Activated CD4-positive, alpha-beta memory T cell treated with anti-CD3 and anti-CD28 coated beads for 36 hours (primary cell): ENCODE measurements at places on chromosomes 13 and 19.

DNA sequence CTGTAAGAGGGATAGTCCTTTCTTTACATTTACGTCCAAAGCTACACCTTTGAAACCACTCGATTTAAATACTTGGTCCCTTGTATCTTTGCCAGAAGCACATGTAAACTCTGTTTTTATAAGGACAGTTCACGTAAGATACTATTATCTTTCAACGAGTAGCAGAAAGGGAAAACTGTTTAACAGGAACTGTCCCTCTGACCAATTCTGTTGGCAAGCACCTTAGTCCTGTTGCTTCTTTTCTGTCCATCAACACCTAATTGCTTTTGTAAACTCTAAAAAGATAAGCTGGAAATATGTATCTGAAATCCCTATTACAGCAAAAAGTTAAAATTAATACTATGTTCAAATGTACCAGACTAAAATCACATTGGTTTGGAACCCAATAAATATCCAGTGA lies 37.4 kb downstream of the PCDH9 start:
- H3K27ac ChIP-seq: no peak overlapping the region
- no peaks in the 10 kb centered on the region for H3K4me1 ChIP-seq
- no peaks in the 10 kb centered on the region for H3K36me3 ChIP-seq

- peaks cover 28% of the 10 kb centered on the region for H3K27me3 ChIP-seq
- no peaks in the 10 kb centered on the region for H3K36me3 ChIP-seq
- H3K4me1 ChIP-seq: no peaks in the 10 kb centered on the region
- H3K4me3 ChIP-seq: no peak overlapping the region
- DNase-seq: no peak
Measured at GRCh38 chr19:3266792-3267514, 42.5 kb downstream of the CELF5 start.

GRCh38 chr19:4730740-4731171 lies 7.1 kb upstream of the DPP9 start:
- peaks cover 4% of the 10 kb centered on the region for H3K27me3 ChIP-seq
- no peaks in the 10 kb centered on the region for H3K36me3 ChIP-seq
- DNase-seq: peak; percentile 78
- H3K27ac ChIP-seq: no peak overlapping the region
- no peak overlapping the region for H3K4me3 ChIP-seq

GRCh38 chr19:12156223-12157058 lies at the start of gene ZNF625:
ZNF625 (minus strand) TSS chr19:12156734; CDS start chr19:12156558, 176 bp downstream.
- H3K27me3 ChIP-seq: peaks cover 3% of the 10 kb centered on the region
- DNase-seq: peak; percentile 68
- no peak within 1 kb of the TSS for H3K27ac ChIP-seq
- H3K4me1 ChIP-seq: peaks cover 4% of the 10 kb centered on the region
- no peaks in the 10 kb centered on the region for H3K36me3 ChIP-seq
- H3K4me3 ChIP-seq: peak within 1 kb of the TSS; percentile 80

DNA sequence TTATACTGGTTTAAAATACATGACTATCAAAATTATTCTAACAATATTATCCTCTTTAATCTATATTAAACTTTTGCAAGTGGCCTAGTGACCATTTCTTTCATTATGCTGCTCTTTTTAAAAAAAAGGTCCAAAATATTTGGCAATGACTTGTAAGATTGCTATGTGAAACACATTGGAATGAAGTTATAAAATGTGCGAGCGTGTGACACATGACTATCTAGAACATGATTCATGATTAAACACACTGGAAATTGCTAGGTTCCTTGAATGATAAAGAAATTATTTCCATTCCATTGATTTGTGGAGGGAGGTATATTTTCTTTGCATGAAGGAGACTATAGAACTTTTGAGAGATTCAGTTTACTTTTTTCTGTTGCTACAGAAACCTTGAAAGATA lies 739.1 kb downstream of the DIAPH3 start:
- no peaks in the 10 kb centered on the region for H3K4me1 ChIP-seq
- no peaks in the 10 kb centered on the region for H3K36me3 ChIP-seq
- no peak overlapping the region for H3K4me3 ChIP-seq
- H3K27me3 ChIP-seq: no peaks in the 10 kb centered on the region

DNA sequence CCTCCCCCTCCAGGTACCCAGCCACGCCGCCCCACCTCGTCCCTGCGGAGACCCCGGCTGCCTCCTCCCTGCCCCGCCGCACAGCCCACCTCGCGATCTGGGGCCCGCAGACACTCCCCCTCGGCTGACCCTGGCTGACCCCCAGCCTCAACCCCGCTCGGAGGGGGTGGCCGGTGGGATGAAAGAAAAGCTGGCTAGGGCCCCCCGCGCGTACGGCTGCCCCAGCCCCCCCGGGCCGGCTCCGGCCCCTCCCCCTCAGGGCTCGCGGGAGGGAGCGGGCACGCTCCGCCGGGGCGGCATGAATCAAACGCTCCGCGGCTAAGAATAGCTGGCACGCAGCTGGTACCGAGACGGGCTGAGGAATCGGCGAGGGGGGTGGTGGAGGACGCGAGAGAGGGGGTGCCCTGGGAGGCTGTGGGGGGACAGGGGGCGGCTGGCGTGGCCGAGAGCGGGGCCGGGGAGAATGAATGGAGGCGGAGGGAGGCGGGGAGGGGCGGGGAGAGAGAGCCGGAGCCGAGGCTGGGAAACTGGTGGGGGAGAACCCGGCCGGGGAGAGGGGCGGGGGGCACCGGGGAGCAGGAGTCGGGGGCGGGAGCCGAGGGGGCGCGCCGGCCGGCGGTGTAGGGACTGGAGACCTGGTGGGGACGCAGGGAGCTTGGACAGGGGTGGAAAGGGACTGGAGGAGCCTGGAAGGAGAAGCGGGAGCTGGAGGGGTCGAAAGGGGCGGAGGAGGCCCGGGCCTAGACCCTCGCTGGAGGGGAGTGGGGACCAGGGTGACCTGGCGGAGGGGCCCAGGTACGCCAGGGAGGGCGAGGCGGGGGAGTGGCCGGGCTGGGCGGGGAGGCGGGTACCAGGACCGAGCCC lies 1.1 kb downstream of the SHANK1 start:
- H3K27ac ChIP-seq: no peak overlapping the region
- peaks cover 49% of the 10 kb centered on the region for H3K27me3 ChIP-seq
- no peaks in the 10 kb centered on the region for H3K4me1 ChIP-seq
- H3K36me3 ChIP-seq: no peaks in the 10 kb centered on the region
- no peak overlapping the region for H3K4me3 ChIP-seq

GRCh38 chr13:111129465-111130115 lies 14.5 kb downstream of the ARHGEF7 start:
- DNase-seq: no peak
- no peaks in the 10 kb centered on the region for H3K4me1 ChIP-seq
- no peak overlapping the region for H3K4me3 ChIP-seq

DNA sequence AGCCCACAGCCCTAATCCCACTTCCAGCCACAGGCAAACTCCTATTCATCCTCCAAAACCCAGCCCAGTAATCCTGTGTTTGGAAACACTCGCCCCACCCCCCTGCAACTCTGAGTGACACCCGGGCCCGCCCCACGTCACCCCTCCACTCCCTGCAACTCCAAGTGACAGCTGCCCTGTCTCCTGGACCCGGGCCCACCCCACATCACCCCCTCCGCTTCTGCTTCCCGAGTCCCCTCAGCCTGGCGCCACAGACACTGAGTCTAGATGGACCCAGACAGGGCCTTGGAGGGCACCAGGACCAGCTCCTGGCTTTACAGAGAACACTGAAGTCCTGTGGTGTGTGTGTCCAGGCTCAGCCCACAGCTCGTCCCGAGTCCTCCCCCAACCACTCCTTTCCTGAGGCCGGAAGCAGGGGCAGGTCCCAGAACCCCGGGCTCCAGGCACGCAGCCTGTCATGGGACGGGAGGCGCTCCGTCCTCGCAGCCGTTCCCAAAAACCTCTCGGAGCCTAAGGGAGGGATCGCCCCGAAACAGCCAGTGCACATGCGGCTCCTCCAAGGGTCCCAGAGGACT lies 7.7 kb downstream of the REXO1 start:
- peaks cover 40% of the 10 kb centered on the region for H3K4me1 ChIP-seq
- no peaks in the 10 kb centered on the region for H3K27me3 ChIP-seq
- no peak for DNase-seq
- no peak overlapping the region for H3K27ac ChIP-seq

DNA sequence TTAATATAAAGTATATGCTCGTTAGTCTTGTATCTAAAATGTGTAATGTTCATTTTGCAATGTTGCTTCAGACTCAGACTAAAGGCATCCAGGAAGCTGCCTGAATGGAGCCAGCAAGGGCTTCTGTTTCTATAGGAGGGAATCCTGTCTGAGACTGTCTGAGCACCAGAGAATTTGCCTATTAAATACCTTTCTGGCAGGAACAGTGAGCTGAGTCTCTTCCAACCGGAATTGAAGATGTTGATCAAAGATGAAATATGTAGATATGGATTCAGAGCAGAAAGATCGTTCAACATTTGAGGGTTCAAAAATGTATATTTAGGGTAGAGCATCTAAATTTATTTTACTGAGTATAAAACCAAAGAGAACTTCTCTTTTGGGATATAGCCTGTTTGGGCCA lies 20.9 kb downstream of the MYO16 start:
- H3K27ac ChIP-seq: no peak overlapping the region
- H3K4me3 ChIP-seq: no peak overlapping the region
- H3K36me3 ChIP-seq: peaks cover 12% of the 10 kb centered on the region
- no peaks in the 10 kb centered on the region for H3K4me1 ChIP-seq

GRCh38 chr19:48745208-48745995 lies 1.3 kb downstream of the IZUMO1 start:
- no peak overlapping the region for H3K27ac ChIP-seq
- peak; percentile 63 for DNase-seq
- H3K27me3 ChIP-seq: peaks cover 15% of the 10 kb centered on the region
- H3K4me1 ChIP-seq: peaks cover 12% of the 10 kb centered on the region
- H3K36me3 ChIP-seq: no peaks in the 10 kb centered on the region
- H3K4me3 ChIP-seq: no peak overlapping the region

- H3K27me3 ChIP-seq: peaks cover 2% of the 10 kb centered on the region
- H3K27ac ChIP-seq: peak within 1 kb of the TSS; percentile 54
- H3K4me1 ChIP-seq: peaks cover 10% of the 10 kb centered on the region
- DNase-seq: peak; percentile 86
- H3K4me3 ChIP-seq: peak within 1 kb of the TSS; percentile 81
- H3K36me3 ChIP-seq: peaks cover 7% of the 10 kb centered on the region
Measured at GRCh38 chr19:12064590-12065538, at the start of gene ZNF844. ZNF844 (plus strand) TSS chr19:12064731; CDS start chr19:12064874, 143 bp downstream.

- no peak overlapping the region for H3K27ac ChIP-seq
- H3K4me1 ChIP-seq: no peaks in the 10 kb centered on the region
- H3K36me3 ChIP-seq: no peaks in the 10 kb centered on the region
Measured at GRCh38 chr13:31556376-31556775, 182.9 kb upstream of the RXFP2 start.

DNA sequence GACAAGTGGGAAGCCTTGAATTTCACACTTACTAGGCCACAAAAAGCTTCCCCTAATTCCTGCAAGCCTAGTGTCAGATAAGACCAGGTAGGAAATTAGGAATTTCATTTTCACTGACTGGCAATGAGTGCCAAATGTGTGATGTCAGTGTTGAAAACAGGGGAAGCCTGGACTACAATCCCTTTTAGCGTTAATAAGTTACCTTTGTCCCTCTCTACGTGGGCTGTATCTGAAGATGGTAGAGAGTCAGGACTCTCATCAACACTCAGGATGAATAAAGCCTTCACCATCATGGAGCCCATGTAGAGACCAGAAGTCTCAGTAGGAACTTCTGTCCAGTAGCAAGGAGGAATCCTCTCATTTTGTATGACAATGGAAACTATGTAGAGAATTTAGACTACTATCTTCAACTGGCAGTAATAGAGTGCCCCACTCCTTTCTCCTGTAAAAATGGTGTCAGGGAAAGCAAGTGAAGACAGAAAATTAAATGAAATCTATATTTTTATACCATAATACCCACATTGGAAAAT lies 324.1 kb upstream of the KLHL1 start:
- H3K4me3 ChIP-seq: no peak overlapping the region
- no peaks in the 10 kb centered on the region for H3K27me3 ChIP-seq
- H3K4me1 ChIP-seq: no peaks in the 10 kb centered on the region

- no peak for DNase-seq
- no peak overlapping the region for H3K4me3 ChIP-seq
- H3K4me1 ChIP-seq: peaks cover 11% of the 10 kb centered on the region
- peaks cover 17% of the 10 kb centered on the region for H3K36me3 ChIP-seq
- no peak overlapping the region for H3K27ac ChIP-seq
Measured at GRCh38 chr13:48424212-48424611, 11.3 kb upstream of the LPAR6 start.

- H3K4me3 ChIP-seq: no peak overlapping the region
- no peaks in the 10 kb centered on the region for H3K36me3 ChIP-seq
- no peak for DNase-seq
- no peaks in the 10 kb centered on the region for H3K27me3 ChIP-seq
- H3K4me1 ChIP-seq: peaks cover 34% of the 10 kb centered on the region
- H3K27ac ChIP-seq: no peak overlapping the region
Measured at GRCh38 chr13:40429706-40430545, 236.5 kb downstream of the FOXO1 start.

DNA sequence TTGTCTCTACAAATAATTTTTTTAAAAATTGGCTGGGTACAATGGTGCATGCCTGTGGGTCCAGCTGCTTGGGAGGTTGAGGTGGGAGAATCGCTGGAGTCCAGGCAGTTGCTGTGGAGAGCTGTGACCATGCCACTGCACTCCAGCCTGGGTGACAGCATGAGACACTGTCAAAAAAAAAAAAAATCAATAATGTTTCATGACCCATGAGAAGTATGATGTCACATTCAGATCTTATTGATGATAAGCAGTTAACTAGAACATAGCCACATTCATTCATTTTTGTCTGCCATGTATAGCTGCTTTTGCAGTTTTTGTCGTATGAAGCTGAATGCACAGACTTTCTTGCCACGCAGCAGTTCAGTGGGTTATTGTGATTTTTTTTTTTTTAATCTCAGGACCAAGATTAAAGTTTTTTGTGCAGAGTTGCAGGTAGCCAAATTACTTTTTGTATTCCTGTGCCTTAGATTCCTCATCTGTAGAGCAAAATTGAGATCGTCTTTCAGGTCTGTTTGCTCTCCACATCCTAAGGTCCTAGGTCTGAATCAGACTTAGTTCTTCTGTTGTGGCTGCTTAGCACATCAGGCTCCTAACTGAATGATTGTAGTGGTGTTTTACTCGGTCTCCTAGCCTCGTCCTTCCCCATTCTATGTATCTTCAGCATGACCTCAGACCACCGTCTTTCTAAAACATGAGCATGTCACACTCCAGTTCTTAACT lies 145.2 kb downstream of the GGACT start:
- H3K36me3 ChIP-seq: no peaks in the 10 kb centered on the region
- no peaks in the 10 kb centered on the region for H3K4me1 ChIP-seq

GRCh38 chr13:51912511-51913225 lies 50.9 kb downstream of the CCDC70 start:
- H3K4me1 ChIP-seq: peaks cover 25% of the 10 kb centered on the region
- H3K27me3 ChIP-seq: peaks cover 12% of the 10 kb centered on the region
- DNase-seq: no peak
- H3K27ac ChIP-seq: no peak overlapping the region
- H3K4me3 ChIP-seq: no peak overlapping the region

DNA sequence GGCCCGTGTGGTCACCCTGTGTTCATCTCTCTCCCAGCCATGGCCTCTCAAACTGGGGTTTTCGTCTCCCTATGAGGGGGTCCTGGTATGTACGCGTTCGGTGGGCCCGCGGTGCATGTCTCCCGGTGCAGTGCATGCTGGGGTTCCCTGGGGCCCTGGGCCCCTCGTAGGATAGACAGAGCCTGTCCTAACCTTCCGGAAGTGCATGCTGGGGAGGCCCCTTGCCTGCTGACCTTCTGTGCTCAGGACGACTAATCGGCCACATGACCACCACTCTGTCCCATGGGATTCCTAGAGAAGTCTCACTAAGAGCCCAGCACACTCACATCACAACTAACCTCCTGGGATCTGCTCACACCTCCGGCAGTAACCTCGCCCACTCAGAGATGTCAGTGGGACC lies 4.9 kb upstream of the USE1 start:
- H3K36me3 ChIP-seq: peaks cover 20% of the 10 kb centered on the region
- H3K4me3 ChIP-seq: no peak overlapping the region
- no peaks in the 10 kb centered on the region for H3K27me3 ChIP-seq
- DNase-seq: no peak
- peaks cover 16% of the 10 kb centered on the region for H3K4me1 ChIP-seq
